ENCODE measurements at places on chromosomes 5 and 9.

DNA sequence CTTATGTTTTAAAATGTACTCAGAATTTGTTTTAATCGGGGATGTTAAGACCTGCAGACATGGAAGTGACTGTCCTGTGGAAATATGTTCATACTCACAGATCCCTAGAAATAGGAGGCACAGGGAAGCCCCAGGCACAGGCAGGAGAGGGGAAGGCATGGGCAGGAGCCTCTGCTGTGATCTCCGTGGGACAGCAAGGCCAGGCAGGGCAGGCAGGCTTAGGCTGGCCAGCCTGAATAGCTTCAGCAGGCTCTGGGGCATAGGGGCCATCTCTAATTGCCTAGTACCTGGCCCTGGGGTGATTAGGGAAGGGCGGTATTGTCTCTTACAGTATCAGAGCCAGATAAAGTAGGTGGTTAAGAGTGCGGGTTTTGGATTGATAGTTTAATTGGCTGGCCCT is 59.8 kb upstream of the PLEKHG4B start:
- DNase-seq = no peak

DNA sequence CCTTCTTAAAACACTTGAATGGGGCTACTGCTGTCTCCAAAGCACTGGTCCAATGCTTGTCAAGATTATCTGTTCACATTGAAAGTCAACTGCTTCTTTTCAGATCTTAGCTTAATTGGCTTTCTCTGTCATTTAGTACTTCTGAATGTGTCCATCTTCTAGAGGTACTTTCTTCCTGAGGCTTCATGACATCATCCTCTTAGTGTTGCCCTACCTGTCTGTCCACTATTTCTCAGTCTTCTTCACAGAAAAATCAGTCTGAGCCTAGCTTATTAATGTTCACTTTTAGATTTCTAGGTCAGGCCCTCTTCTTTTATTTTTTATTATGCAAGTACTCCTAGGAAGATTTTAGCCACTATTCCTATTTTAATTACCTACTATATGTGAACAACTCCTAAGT is 899.9 kb downstream of the DTWD2 start:
- no peak for DNase-seq

GRCh38 chr5:149878371-149878770 is 66.2 kb downstream of the PDE6A start:
- DNase-seq = no peak

DNA sequence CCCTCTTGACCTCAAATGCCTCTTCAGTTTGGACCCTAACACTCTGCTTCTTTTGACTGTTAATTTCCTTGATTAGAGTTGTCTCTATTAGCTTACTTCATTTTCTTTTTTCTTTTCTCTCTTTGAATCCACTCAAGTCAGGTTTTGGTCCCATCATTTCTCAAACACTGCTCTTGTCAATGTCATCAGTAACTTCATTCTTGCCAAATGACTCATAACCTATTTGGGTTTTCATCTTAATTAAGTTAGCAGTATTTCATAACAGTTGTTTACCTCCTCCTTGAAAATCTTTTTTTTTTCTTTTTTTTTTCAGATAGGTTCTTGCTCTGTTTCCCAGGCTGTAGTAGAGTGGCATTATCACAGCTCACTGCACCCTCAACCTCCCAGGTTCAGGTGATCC is 119.6 kb downstream of the PARP8 start:
- DNase-seq = no peak

- DNase-seq = no peak
Measured at GRCh38 chr9:85185486-85186217, 516.1 kb downstream of the NTRK2 start.

GRCh38 chr5:31361234-31361633 is 167.7 kb downstream of the CDH6 start:
- DNase-seq = no peak

GRCh38 chr5:170302653-170303501 is 5.3 kb upstream of the LCP2 start:
- peak; percentile 70 for DNase-seq

DNA sequence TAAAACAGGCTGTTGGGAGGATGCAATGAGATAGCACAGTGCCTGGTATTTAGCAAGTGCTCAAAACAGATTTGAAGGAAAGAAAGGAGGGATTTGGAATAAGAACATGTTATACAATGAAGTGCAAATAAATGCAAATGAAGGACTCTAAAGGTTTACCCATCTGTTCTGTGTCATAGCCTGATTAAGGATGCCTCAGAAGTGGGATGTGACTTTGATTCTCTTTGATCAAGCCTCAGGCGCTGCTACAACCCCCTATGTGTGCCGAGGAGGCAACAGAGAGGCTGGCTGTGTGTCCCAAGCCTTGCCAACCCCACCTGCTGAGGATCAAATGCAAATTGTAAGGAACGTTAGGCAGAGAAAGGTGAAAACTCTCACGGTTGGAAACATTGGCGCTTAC is 27.2 kb downstream of the GGTA1 start:
- DNase-seq = no peak

GRCh38 chr9:99852617-99853016 is 30.9 kb downstream of the NR4A3 start:
- DNase-seq = no peak

DNA sequence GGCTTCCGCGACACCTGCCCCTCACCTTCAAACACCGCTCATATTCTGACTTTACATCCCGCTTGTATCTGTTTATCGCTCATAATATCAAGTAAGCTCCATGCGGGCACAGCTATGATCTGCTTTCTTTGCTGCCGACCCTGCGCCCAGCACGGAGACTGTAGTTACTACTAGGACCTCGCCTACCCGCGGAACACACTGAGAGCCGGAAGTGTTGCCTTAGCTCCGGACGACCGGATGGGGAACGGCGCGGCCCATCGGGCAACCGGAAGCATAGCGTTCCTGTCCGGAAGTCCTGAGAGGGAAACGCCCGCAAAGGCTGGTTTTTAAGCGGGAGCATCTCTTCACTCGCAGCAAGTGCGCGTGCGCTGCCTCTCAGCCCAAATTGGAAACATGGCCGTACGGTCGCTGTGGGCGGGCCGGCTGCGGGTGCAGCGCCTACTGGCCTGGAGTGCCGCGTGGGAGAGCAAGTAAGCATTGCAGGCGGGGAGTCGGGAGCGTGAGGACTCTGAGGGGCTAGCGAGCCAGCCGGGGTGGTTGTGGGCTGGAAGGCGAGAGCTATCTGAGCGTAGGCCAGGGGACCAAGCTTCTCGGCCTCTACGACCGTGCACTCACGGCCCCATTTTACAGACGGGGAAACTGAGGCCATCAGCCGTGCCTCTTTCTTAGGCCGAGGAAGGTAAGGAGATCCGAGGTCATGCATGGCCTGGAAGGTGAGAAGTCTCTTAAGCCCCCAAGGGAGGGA is at the start of gene GRPEL2:
Gene GRPEL2 (plus strand): TSS at position 353 of the 745 bp plus-strand sequence. CDS start 41 bp downstream, at position 394.
- DNase-seq = peak; percentile 74

DNA sequence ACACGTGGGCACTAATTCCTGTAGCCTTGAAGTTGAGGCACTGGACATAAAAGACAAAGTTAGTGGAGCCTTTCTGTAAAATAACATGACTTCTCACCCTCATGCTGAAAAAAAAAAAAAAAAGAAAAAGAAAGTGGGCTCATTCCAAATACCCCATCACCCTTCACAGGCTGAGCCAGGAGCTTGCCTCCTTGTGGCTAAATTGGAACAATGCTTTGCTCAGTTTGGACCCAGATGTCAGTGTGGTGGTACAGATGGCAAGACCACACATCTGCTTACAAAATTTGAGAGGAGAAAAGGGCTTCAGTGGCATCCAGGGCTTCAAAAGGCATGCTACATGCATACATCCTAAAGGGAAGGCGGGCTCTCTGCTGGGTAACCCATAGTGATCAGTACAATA is 342.8 kb downstream of the EBF1 start:
- DNase-seq = no peak

DNA sequence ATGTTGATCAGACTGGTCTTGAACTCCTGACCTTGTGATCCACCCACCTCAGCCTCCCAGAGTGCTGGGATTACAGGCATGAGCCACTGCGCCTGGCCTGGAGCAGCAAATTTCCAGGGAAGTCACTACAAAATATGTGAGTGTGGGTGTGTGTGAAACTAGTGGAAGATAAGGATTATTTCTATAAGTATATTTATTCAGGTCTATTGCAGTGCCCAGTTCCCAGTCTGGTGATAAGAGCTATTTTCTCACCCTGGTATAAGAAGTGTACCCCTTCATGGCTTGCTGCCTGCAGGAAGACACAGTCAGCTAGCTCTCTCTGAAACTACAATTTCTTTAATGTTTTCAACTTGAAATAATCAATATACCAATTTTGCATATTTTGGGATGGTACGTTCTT is 37.1 kb downstream of the TARS1 start:
- DNase-seq = no peak

DNA sequence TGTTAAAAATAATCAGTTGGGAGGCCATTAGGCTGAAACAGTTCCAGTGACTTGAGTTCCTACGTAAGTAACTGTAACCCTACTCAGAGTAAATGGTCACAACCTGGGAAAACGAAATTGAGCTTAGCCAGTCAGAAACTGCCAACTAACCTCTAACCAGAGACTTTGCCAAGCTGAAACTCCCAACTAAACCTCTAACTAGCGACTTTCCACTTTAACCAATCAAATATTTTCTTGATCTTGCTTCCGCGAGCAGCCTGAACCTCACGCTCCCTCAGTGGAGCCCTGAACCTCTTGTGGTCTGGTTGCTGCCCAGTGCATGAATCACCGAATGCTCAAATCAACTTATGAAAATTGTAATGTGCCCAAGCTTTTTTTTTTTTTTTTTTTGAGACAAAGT is 156.2 kb downstream of the MED10 start:
- DNase-seq = no peak

GRCh38 chr5:61837788-61838187 is 468.2 kb upstream of the KIF2A start:
- no peak for DNase-seq

All from effector CD4-positive, alpha-beta T cell (primary cell).